ENCODE measurements at places on chromosomes 12 and 14.
A peak's percentile ranks its signal among the peaks of the same experiment; 100 is the strongest.

DNA sequence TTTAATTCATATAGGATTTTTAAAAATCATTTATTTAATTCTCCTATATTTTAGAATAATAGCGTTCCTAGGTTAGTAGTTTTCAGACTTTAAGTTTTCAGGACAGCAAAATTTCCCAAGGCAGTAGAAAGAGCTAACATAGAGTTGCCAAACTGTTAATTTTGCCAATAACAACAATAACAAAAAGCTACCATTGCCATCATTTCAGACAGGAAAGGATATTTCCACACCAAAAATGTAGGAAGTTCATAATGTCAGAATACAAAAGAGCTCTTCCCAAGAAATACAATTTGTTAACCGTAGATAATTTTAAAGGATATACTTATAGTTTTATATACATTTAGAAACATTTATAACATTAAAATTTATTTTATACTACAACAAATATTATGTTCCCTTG is 81.4 kb upstream of the EEA1 start:
- no peak for DNase-seq

- DNase-seq = no peak
These were observed 33.7 kb downstream of the MAPK1IP1L start for GRCh38 chr14:55085060-55085660.

DNA sequence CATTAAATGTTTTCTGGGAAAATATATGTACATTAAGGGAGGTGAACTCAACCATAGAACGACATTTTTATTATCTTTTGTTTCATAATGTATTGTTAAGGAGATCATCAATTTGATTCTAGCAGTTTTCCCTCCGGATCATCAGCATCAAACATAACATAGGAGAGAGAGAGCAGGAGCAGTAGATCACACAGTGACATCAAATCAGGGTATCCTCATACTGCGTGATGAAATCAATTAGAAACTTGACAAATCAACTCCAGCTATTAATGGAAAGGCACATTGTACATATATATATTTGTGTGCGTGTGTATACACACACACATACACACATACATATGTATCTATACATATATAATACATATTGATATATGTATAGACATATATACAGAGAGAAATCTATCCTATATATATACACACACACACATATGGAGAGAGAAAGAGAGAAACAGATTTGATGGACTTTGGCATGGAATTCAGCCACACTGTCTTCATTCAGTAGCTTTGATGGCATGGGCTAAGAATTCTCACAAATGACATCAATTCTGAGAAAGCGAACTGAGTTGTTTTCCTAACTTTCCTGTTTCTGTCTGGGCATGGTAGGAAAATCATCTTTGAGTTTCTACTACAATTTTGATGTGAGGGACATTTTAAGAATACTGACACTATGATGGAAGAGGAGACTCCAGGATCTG is 1302.8 kb upstream of the SEL1L start:
- no peak for DNase-seq

- DNase-seq = no peak
These were observed 85.4 kb downstream of the KCNMB4 start for GRCh38 chr12:70451528-70451927.

GRCh38 chr14:30994681-30995620 is 30.5 kb upstream of the AP4S1 start:
- DNase-seq = peak; percentile 33

GRCh38 chr14:79281244-79282152 is 929.8 kb downstream of the DIO2 start:
- no peak for DNase-seq

DNA sequence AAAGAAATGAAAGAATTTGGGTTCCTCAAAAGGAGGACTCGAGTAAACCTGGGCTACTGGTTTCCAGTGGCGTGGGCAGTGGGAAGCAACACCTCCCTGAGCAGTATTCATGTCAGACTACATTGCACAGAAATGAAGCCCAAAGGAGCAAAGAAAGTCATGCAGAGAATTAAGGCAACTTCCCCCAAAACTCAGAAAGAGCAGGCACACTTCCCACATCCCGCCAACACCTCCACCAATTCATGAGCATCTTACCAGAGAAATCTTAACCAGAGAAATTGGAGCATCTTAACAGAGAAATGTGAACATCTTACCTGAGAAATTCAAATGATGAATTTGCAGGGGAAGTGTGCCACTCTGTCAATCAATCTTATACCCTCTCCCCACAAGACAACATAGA is 36.7 kb downstream of the SLC8A3 start:
- DNase-seq = no peak

All from stromal cell of bone marrow (primary cell).